ENCODE measurements at places on chromosomes 7 and 10.

GRCh38 chr10:101301111-101301731, 52.7 kb upstream of the BTRC start:
- no peak for DNase-seq

DNA sequence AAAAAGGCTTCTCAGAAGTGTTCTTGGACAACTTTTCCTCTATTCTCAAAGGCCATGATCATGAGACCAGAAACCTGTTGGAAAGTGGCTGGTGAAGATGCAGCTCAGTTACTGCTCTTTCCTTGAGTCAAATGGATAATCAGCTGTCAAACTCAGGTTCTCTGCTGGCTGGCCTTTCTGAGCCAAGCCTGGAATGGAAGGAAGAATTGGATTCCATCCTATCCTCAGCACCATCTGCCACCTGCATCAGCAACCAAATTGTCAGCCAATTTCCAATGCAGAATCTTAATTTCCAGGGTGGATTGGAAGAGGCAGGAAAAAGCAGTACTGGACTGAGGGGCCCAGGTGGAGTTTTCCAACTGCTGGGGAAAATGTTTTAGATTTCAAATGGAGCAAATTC, 631.7 kb downstream of the KCNMA1 start:
- DNase-seq = no peak

- no peak for DNase-seq
These were observed 19.0 kb upstream of the HSPB1 start for GRCh38 chr7:76283254-76284159.

DNA sequence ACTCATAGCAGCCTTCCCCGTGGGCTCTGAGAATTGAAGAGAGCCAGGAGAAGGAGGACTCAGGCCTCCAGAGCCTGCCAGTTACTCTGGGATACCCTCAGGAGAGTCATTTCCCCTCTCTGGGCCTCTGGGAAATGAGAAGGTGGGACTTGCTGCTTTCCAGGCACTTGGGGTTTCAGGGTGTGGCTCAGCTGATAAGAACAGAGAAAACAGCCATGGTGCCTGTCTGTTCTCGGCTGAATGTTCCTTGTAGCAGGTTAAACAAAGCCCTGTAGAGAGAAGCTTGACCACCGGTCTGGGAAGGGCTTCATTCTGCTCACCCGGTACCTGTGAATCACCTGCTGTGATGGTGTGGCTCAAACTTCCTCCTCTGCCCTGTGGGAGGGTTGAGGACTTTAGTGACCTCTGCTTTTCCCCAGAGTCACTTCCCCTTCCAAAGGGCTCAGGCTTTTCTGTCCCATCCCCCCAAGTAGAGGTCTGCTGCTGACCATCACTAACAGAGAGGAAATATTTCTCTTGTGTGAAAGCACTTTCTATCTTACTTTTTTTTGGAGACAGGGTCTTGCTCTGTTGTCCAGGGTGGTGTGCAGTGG, 212.4 kb upstream of the GALNT17 start:
- DNase-seq = no peak

Data from left colon (tissue), 2 donors.